ENCODE measurements at places on chromosomes 7 and 10.

DNA sequence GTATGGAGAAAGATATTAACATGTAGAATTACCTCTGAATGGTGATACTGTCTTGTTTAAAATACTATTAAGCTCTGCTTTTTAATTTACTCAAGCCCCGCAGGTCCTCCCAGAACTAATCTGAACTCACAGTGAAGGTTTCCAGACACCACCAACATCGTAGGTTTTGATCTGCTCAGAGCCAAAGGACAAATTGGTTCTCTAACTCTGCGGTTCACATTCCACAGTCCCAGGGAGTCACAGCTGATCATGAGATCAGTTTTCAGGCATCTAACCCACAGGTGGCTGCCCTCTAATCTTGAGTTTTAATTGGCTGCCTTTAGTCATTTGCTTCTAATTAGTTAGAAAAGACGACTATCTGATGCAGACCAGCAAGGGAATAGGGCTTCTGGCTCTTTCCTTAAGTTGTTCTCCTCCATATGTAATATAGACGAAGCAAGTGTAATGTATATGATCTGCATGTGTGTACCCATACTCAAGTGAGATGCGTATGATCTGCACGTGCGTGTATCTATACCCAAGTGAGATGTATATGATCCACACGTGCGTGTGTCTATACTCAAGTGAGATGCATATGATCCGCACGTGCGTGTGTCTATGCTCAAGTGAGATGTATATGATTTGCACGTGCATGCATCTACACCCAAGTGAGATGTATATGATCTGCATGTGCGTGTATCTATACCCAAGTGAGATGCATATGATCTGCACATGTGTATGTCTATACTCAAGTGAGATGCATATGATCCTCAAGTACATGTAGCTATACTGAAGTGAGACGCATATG is 331.5 kb upstream of the NPVF start:
- DNase-seq, result no peak

- DNase-seq, result no peak
These were observed 53.9 kb downstream of the IMMP2L start for GRCh38 chr7:111508387-111508786.

GRCh38 chr7:21547501-21547900 is 4.7 kb downstream of the DNAH11 start:
- no peak for DNase-seq

DNA sequence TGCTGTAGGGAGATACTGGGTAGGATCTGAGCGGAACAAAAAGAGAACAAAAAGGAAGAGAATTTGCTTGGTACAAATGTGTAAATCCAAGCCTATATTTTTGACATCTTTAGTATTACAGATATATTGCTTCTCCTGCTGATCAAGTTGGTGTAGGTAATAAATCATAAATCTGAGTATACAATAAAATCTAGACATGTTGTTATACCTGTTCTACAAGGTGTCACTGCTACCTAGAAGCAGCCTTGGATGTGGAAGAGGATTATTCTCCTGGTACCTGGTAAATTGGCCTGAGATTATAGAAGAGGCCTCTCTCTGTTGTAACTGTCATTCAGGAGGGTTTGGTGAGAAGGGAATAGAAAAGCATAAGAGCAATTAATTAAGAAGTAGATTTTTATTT is 89.9 kb upstream of the LSM8 start:
- no peak for DNase-seq

DNA sequence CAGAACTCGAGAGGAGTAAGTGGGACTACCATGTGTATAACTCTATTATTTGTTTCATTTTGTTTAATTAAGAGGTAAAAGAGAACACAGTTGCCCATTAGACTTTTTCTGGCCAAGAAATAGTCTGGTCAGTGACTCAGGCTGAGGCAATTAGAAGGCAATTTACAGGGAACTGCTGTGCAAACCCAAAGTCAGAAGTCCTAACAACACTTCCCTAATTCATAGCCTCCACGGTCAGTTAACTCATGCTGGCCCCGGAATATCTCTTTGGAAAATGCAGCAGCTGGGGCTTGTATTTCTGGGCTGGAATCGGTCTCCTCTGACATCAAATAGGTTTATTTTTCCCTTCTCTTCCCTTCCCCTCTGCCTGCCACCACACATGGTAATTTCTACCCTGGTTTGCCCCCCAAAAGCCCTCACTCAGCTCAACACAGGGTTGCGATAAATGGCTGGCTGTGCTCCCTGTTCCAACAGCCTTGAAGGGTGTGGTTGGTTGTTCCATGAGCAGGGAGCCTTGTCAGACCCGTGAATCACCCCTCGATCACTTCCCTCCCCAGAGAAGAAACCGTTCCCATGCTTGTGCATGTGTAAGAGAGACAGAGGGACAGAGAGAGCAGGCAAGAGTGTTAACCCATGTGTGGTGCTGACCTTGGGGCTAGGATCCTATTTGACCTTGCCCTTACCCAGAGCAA is 5.3 kb downstream of the SH3PXD2A start:
- DNase-seq, result no peak

- DNase-seq, result no peak
These were observed 23.5 kb upstream of the EIF5AL1 start for GRCh38 chr10:79488870-79489269.

DNA sequence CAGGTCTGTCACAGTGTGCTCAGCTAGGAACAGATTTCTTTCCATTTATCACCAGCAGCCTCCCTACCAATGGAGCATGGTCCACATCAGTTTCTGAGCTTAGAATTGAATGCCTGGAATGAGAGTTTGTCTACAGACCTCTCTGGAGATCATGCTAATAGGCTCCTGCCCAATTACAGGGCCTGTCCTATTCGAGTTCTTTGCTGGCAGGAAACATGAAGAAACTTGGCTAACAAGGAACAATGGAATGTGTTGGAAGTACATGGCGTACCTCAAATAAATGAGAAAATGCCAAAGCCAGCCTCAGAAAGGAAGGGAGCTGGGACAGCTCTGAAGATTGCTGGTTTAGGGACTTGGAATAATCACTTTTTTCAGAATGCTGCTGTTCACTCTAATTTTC is 186.0 kb upstream of the AKR1E2 start:
- no peak for DNase-seq

DNA sequence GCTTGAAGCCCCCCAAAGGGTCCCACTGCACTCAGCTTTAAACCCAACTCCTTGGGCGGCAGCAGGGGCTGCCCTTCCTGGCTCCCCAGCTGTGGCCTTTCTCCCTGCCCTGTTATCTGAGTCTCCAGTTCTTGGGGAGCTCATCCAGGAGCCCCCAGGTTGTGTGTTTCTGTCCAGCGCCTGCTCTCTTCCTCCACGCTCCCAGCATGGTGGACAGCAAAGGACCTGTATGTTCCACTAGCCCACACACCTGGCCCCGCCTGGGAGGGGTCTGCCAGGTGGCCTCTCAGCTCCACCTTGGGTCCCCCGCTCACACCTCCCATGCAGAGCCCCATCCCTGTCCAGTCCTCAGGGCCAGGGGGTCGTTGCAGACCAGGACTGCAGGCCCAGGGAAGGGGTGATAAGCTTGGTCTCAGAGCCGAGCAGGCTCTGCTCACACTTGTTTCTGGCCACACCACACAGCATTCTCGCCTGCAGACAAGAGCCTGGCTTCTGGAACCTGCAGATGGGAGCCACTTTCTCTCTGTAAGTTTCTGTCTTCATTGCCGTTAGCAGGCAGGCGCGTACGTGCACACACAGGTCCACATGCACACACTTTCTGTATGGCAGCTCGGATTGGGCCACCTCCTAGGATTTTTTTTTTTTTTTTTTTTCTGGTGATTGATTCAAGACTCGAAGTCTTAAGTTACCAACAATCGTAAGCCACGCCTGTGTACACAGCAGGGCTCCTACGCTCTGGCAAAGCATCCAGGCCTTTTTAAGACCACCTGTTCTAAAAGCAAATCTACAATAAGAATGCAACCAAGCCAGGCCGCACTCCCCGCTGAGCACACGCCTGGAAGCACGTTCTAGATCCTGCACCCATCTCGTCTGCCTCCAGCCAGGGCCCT is 104.6 kb downstream of the CYTH3 start:
- DNase-seq, result no peak

GRCh38 chr10:101052285-101052684 is 9.5 kb upstream of the KAZALD1 start:
- no peak for DNase-seq

- no peak for DNase-seq
These were observed 316.6 kb downstream of the KCNMA1 start for GRCh38 chr10:77320971-77321471.

GRCh38 chr7:150943453-150943814 is 34.7 kb downstream of the KCNH2 start:
- DNase-seq, result no peak

GRCh38 chr7:158130023-158130409 is 457.6 kb downstream of the PTPRN2 start:
- DNase-seq, result no peak

- no peak for DNase-seq
These were observed 84.1 kb downstream of the THSD7A start for GRCh38 chr7:11747715-11748485.

GRCh38 chr7:116522247-116522646 is 2.6 kb upstream of the CAV1 start:
- no peak for DNase-seq

GRCh38 chr7:504221-505111 is 15.2 kb downstream of the PDGFA start:
- DNase-seq, result no peak
